ENCODE measurements at places on chromosomes 12 and 14.

DNA sequence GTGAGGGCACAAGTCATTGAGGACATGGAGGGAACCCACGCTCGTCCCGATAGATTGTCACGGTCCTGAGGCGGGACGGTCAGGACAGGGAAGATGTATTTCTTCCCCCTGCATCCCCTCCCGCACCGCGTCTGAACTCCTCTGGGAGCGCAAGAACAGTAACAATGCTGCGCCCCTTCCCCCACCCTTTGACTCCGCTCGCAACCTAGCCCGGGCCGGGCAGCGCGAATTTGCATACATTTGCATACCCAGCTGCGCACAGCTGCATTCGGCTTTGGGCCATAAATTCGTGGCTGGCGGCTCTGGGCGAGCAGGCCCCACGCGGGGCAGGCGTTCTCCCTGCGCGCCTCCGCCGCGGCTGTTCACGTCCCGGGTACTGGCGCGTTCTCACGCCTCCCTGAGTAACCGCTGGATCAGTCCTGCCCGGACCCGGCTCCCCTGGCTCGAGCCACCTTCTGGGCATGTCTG lies 29.0 kb upstream of the SMUG1 start:
- peak; percentile 36 for DNase-seq

GRCh38 chr14:54481695-54482094 lies 7.1 kb downstream of the GMFB start:
- no peak for DNase-seq

DNA sequence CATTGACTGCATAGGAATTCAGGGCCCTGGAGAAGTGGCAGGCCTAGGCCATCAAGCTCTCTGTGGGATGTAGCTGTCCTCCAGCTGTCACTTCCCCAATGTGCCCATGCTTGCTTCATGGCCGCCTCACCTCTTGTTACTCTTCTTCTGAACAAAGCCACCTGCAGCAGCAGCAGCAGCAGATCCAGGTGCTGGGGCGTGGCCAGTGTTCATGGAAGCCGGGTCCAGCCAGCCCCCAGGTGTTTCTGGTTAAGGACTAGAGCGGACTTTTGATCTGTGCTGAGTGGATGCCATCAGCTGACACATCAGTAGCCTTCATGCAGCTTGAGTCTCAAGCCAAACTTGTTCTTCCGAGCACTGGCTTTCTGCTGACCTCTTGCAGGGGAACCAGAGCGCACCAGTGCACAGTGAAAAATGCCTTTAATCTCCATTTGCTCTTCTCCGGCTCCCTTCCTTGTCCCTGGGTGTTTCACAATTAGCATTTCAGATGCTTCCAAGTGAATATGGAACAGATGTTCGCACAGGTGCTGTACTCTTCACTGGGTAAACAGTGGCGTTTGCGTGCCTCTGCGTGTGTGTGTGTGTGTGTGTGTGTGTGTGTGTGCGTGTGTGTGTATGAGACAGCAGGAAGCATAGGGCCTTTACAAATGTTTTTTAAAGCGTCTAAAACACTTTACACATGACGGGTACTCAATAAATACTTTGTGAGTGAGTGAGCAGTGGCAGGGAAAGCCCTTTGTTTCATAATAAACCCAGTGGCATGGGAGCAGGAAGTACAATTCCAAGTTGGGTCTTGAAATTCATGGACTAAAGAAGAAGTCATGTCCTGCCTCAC lies 20.1 kb downstream of the TPCN1 start:
- DNase-seq = no peak

DNA sequence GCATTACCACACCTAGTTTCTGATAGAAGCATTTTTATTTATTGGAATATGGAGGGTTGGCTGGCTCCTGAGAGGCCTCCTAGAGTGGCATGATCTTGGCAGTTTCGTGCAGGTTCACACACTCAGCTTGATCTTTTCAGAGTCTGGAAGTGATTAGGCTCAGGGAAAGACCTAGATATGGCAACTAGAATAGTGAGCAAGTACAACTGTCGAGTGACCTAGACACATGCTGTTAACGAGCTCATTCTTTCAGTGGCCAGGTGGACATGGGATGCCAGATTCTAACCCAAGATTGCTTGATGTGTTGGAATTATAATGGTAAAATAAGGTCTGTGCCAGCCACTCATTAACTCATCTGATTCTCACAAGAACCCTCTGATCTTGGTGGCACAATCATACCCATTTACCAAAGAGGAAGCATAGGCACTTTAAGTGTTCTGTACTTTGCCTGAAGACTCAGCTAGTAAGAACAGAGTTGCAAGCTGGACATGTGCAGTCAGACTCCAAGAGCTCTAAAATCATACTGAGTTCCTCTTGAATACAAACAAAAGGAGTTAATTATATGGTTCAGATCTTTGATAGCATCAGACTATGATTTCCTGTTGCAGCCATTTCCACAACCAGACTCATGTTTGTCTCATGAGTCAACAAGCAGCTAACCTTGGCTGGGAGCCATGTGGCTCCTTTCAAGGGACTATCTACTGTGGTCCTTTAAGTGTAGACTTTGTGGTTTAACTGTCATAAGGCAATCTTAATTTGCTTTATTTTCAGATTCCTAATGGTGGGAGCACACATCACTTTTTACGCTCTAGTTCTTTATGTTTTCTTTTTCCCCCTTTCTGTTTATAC lies 144.2 kb downstream of the PLEKHA5 start:
- DNase-seq = peak; percentile 33

DNA sequence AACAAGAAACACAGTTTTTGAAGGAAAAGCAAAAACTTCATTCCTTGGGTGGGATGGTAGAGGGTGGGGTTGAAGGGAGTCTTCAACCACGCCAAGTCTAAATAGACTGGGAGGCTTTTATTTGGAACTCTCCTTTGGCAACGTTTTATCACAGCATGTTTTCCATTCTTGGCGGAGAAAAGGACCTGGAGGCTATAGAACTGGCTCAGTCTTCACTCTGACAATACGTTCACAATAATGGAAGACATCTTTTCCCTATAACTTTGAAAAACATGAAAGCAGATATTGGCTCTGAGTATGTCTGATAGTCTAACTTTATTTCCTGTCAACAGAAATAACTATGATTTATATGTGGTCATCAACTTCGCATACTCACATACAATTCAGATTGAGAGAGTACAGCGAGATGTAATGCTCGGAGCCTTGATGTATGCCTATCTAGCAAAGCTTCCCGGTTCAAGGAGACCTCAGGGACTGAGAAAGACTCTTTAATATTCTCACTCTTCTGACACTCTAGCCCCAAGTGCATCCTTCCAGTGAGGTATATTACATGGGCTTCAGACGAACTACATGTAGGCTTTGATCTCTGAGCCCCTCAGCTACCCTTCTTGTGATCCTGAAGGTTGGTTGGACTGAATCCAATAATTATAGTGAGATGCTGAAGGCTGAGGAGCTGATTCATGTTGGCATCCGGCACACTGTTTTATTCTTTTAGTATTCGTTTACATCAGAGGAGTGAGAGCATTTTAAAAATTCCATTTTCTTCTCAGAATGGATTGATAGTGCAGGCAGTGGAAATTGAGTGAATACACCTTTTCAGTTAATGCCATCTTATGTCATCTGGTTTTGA lies 14.0 kb downstream of the TMEM30B start:
- DNase-seq = no peak

GRCh38 chr12:117497407-117497806 lies 136.0 kb upstream of the NOS1 start:
- DNase-seq = no peak

GRCh38 chr14:58082011-58082410 lies 70.0 kb downstream of the ARMH4 start:
- DNase-seq = no peak

DNA sequence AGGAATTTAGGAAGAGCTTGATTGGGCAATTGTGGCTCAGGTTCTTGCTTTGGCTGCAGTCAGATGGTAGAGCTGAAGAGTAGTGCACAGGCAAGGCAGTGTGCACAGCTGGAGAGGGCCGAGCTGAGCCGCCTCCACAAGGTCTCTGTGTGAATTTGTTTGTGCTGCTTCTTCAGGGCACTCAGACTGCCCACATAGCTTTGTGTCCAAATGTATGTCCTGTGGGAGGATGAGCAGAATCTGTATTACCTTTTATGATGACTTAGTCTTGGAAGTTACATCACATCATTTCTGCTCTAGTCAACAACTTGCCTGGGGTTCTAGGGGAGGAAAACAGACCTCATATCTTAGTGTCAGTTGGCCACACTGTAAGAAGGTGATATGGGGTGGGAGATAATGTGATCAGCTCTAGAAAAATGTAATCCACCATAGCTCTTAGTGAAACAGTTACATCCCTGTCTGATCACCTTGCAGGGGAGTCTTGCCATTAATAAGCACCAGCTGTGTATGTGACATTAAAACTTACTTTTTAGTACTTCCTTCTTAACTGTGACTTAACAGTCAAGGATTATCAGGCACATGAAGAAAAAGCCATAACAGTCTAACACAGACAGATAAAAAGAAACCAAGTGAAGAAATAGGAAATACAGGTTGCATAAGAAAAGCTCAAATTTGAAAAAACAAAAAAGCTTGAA lies 53.4 kb downstream of the RCOR1 start:
- no peak for DNase-seq

- no peak for DNase-seq
Observed at GRCh38 chr12:125418902-125419564, 353.8 kb downstream of the AACS start.

DNA sequence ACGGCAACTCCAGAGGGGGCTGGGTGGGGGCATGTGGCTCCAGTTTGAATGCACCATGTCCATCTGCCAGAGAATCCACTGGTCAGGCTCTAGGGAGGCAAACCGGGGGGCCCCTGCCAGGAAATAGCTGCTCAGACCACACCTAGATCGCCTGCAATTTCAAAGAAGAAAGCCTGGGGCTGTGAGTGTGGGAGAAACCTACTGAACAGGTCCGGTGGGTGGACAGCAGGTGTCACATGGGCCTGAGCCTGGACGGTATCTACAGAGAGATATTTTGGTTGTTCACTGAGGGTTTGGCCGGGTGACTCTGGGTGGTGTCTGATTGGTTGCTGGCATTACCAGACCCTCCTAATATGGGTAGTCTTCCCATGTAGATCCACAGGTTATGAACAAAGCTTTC lies 32.0 kb downstream of the DAO start:
- no peak for DNase-seq

GRCh38 chr12:10759657-10760056 lies 36.5 kb upstream of the YBX3 start:
- no peak for DNase-seq

Measured in activated T-cell treated with anti-CD3 and anti-CD28 coated beads, Interleukin-2, amount 50 U/mL, for 48 hours (primary cell).